Amygdala (tissue), 56 donors: ENCODE measurements at places on chromosomes 3 and 15.

DNA sequence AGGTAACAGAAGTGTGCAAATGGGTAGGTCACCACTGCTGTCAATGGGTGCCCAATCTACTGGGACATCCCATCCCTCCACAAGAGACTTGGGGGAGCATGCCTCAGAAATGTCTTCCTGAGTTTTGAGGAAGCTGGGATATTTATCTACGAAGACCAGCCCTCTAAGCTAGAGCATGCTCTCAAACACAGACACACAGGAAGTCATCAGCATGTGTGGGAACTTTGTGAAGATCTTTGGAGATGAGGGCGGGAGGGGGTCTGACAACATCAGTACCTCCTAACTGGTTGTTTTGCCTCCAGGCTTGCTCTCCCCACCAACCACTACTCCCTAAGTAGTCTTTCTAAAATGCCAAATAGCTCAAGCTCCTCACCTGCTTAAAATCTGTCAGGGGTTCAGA lies 3.5 kb upstream of the MEF2A start:
- DNase-seq = no peak

- DNase-seq = peak; percentile 34
These were observed 88.9 kb upstream of the CCNL1 start for GRCh38 chr3:157248590-157249422.

DNA sequence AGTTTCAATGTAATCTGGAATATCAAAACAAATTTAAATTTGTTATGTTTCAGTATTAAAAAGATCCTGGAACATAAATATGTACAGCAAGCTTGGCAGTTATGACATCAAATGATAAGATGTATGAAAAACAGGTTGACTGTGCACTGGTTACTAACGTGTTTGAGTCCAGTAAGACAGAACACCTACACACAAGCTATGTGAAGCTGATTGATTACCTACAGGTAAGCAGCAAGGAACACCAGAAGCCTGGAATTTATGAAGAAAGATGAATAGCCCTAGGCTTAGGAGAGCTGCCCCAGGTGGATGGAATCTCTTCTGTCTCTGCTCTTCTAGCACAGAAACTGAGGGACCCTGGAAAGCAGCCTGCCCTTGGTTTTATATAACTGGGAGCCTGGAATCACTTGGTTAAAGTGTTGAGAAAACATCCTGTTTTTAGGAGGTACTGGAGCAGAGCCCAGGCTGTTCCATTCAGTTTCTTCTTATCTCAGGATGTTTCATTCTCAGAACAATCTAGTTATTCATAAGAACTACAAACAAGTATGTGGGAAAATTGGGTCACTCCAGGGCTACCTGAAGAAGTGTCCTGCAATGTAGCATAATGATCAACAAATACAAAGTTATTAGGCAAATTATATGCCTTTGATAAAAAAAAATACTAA lies 36.3 kb downstream of the SLITRK3 start:
- DNase-seq = no peak

DNA sequence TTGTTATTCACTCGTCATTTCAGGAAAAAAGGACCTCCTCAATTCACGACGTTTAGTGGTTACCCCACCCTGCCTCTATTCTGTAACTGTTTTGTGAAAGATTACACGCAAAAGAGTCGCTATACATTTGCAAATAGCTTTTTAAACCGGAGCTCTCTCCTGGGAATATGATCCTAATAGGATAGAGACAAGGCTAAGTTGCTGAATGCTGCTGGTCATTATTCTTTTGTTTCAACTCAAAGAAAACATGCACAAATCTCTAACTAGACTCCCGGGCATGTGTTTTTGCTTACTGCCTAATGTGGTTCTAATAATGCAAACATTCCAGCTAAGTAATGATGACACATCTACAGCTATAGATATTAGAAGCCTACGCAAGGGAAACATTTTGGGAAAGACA lies 214.6 kb upstream of the MDFIC2 start:
- DNase-seq = no peak

- no peak for DNase-seq
These were observed 23.9 kb upstream of the HEG1 start for GRCh38 chr3:125079675-125080045.

DNA sequence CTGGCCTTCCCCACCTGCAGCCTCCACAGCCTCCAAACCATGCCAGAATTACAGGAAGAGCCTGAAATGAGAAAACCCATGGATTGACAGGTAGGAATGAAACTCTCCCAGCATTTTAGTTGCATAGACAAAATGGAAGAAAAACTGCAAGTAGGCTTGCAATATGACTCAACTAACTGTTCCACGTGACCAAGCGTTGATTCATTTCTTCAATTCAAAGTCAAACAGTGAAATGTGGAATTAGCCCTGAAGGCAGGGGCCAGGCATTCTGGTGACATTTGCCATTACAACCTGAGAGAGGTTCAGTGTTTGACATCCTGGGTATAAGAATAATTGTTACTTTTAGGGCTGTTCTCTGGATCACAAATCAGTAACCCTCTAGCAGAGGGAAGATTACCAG lies 676.5 kb upstream of the CFAP20DC start:
- no peak for DNase-seq

GRCh38 chr3:26668696-26669095 lies 46.1 kb downstream of the LRRC3B start:
- no peak for DNase-seq

DNA sequence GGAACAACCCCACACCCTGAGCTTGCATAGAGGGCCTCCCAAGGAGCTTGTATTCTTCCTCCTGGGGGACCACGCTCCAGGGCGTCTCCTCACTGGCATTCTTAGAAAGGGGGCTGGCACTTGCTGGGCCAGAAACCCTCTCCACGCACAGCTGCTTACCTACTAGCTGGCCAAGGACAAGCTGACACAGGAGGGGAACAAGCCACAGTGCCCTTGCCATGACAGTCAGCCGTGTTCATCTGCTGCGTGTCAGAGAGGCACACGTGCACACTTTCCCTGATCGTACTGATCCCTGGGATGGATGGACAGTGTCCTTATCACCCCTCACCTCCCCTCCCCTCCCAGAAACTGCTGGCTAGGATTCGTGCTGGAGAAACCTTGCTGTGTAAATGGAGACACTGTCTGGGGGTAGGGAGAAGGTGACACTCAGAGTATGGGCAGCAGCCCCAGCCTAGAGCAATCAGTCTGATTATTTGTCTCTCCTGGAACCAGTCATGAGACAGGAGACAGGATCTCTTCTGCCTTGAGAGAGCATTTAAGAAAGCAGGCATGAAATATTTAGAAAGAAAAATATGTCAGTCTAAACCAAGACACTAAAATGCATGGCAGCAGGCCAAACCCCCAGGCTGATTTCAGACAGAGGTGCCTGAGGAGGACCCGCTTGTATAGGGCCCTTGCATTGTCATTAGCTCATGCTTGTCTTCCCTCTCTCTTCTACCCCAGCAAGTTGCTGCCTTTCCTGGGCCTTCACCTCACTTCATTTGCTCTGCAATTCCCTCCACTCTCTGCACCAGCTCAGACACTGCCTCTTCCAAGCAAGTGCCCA lies 311.8 kb upstream of the TRIM42 start:
- DNase-seq = no peak

DNA sequence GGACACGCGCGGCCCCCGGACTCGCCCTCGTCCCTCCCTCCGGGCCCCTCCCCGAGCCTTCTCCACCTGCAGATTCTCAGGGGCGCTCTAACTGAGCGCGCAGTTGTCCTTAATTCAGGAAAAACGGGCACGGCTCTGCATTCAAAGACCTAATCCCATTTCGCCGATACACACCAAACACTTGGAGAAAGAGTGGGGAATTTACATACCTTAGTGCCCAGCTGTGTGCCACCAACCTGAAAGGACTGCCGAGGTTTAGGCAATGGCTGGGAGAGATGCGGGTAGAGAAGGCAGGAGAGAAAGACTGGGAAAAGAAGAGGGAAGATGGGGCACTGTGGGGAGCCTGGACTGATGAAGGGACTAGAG lies 21.8 kb downstream of the IGDCC3 start:
- DNase-seq = no peak

GRCh38 chr3:139204728-139205127 lies 139.1 kb upstream of the MRPS22 start:
- no peak for DNase-seq

DNA sequence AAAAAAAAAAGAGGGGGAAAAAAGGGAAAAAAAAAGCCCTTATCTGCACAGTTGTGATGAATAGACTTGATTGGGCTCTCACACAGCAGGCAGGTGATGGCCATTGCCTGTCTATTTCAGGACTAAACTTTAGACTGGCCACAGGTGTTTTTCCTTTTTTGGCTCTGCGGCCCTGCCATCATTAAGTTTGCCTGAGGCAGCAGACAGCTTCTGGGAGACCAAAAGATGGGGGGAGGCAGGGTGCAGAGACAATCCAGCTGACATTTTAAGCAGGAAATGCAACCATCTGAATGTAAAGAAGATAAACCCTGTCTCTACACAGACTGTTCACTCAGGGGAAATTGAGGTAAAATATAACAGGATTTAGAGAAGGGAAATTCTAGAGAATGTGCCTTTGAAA lies 295.0 kb upstream of the KCNH8 start:
- DNase-seq = no peak

- no peak for DNase-seq
These were observed 47.2 kb upstream of the SMAD6 start for GRCh38 chr15:66654739-66655375.

GRCh38 chr3:79477242-79477641 lies 290.6 kb downstream of the ROBO1 start:
- DNase-seq = no peak

- DNase-seq = no peak
These were observed 571.9 kb upstream of the CBLB start for GRCh38 chr3:106440672-106441071.

- no peak for DNase-seq
These were observed 9.3 kb downstream of the ZPLD1 start for GRCh38 chr3:102444101-102444500.

DNA sequence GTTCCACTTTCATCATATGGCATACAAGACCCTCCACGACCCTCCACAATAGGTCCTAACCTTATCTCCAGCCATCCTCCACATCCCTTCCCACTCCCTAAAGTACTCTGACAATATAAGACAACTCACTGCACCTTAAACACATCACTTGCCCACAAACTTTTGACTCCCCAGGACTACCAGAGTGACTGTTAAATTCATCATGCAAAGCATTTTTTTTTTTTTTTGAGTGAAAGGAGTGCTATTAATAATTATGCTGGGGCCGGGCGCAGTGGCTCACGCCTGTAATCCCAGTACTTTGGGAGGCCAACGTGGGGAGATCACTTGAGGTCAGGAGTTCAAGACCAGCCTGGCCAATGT lies 55.8 kb downstream of the OSBPL10 start:
- no peak for DNase-seq

GRCh38 chr3:158700559-158700958 lies 28.1 kb upstream of the LXN start:
- DNase-seq = no peak

DNA sequence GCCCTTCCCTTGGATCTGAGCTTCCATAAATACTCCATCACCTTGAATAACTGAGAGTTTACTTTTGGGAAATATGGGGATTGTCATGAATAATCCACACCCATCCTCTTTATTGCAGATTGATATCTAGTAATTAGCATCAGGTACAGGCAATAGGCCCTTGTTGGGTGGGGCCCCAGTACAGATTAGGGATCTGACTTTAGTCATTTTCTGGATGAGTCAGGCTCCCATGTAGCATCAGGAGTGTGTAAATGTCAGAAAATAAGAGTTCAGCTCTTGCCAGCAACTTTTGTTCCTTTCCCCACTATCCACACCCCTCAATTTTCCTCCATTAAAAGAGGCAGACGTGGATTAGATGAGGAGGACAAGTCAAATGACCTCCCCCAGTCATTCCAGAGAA lies 17.7 kb upstream of the SNRK start:
- DNase-seq = no peak

DNA sequence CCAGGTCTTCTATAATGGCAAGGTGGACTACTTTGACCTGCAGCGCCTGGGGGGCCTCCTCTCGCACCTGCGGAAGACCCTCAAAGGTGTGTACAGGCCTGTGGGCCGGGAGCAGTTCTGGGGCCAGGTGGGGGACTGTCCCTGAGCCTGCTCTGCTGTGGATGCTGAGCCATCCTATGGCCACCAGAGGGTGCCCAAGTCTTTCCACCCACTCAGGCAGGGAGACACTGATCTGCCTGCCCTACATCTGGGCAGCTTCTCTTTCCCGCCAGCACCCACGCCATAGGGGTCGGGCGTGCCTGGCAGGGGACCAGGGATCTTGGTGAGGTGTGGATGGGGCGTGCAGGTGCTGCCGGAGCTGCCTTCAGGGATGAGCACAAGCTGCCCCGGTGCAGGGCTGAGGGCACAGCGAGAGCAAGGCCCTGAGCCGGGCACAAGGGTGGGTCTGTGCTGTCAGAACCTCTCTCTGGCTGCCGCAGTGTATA lies 14.1 kb downstream of the RNF123 start:
- DNase-seq = no peak

DNA sequence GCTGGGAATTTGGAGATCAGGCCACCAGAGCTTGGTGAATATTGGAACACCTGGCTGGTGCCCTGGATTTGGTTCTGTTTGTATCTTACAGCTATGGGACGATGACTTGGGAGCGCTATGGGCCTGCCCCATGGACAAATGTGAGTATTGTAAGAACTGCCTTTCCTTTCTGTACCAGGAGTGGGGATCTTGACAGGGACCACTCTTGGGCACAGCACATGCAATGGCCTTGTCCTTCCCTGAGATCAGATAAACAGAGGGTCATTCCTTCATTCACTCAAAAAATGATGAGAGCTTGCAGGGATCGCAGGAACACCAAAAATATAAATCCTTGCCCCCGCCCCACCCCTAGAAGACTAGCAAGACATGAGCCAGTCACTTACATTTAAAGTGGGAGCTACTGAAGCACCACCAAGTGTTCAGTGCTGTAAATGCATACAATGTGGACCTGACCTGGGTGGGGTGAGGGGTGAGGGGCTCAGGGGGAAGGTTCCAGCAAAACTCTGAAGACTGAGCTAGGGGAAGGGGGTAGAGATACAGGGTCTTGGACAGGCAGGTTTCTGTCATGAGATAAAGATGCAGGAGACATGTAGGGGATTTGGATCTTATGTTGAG lies 2.7 kb upstream of the CRELD1 start:
- no peak for DNase-seq

DNA sequence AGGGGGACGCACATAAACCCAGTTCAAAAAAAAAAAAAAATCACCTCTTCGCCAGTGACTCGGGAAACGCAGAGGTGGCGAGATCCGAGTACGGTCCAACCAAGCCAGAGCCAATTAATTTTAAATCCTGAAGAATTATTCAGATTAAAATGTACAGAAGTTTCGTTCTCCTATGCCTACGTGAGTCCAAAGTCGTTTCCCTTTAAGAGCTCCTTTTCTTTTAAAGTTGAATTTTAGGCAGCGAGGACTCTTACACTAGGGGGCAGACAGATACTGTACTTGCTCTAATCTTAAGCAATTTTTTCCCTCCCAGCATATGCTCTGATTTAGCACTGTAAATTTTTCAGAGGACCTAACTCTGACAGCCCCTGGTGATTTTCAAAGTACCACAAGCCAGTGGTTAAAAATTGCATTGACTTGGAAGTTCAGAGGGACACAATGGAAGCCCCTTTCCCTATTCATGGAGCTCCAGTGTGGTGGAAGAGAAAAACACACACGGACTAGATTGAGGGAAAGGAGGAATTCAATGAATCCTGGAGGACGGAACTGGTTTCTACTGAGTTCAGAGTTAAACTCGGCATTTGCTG lies 3.3 kb upstream of the NR2F2 start:
- DNase-seq = no peak

- DNase-seq = no peak
These were observed 39.6 kb downstream of the C3orf38 start for GRCh38 chr3:88189361-88189810.

- DNase-seq = no peak
These were observed 41.2 kb upstream of the IGSF10 start for GRCh38 chr3:151501923-151502632.
